Kidney epithelial cell (primary cell): ENCODE measurements at places on chromosomes 16 and 17.

- peak; percentile 56 for DNase-seq
These were observed 29.5 kb upstream of the CDH1 start for GRCh38 chr16:68707340-68708152.

GRCh38 chr16:80107900-80108299 lies 432.9 kb upstream of the DYNLRB2 start:
- no peak for DNase-seq

DNA sequence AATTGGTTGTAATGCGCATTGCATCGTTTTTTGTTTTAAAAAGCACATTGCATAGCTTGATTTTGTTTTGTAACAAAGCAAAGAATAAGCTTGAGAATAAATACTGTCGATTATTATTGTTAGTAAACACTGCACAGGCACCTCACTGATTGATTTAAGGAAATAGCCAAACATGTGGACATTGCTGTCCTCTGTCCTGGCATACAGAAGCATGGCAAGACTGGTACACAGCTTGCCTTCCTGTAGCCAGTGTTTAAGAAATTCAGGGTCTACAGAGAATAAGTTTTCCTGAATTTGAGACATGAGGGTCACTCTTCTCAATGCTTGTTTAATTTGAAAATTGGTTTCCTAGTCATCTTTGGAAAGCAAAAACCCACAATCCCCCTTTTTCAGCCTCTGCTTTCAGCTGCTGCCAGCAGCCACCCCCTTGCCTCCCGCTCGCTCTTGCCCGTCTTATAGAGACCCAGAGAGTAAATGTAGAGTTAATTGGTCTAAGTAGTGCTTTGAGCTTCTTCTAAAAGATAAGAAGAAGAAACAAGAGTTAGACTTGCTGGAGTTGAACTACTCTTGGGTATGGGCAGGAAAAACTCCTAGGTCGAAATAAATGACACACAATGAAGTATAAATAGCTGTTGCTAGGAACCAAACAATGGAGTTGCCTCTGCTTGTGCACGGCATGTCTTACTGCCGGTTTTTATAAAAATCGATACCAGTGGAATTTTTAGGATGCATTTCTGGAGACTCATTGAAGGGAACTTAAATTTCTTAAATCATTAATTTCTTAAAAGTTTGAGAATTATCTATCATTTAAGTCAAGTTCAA lies 116.6 kb downstream of the MRTFB start:
- no peak for DNase-seq

DNA sequence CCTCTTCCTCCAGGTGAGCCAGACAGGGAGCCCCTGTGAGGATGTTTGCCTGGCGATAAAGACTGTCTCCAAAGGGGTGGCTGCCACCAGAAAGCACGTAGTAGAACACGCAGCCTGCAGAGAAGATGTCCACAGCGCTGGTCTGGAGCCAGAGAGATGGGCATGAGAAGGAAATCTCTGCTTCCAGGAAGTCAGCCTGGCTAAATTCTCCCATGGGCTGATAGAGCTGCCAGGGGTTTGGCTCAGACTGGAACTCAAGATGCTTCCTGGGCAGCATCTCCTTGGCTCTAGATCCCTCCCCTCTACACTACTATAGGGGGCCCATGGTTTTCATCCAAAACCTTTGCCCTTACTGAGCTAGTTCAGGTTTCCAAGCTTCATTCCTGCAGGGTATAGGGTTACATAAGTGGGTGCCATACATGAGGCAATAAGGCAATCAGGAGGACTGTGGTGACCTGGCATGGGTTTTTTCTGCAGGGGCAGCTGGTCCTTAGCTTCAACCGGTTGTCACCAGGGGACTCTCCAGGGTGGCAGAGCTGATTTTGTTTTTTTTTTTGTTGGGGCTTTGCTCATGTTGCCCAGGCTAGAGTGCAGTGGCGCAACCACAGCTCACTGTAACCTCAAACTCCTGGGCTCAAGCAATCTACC lies 13.6 kb downstream of the PLK1 start:
- no peak for DNase-seq

GRCh38 chr17:31824766-31825360 lies 34.2 kb downstream of the COPRS start:
- no peak for DNase-seq

- no peak for DNase-seq
These were observed 787 bp downstream of the PRKAR1A start for GRCh38 chr17:68512960-68513474.
